ENCODE measurements at places on chromosomes 4 and X.

GRCh38 chr4:38669208-38669607 is 5.2 kb downstream of the KLF3 start:
- DNase-seq = no peak

GRCh38 chrX:120617996-120618630 is 11.7 kb downstream of the C1GALT1C1 start:
- DNase-seq = no peak

DNA sequence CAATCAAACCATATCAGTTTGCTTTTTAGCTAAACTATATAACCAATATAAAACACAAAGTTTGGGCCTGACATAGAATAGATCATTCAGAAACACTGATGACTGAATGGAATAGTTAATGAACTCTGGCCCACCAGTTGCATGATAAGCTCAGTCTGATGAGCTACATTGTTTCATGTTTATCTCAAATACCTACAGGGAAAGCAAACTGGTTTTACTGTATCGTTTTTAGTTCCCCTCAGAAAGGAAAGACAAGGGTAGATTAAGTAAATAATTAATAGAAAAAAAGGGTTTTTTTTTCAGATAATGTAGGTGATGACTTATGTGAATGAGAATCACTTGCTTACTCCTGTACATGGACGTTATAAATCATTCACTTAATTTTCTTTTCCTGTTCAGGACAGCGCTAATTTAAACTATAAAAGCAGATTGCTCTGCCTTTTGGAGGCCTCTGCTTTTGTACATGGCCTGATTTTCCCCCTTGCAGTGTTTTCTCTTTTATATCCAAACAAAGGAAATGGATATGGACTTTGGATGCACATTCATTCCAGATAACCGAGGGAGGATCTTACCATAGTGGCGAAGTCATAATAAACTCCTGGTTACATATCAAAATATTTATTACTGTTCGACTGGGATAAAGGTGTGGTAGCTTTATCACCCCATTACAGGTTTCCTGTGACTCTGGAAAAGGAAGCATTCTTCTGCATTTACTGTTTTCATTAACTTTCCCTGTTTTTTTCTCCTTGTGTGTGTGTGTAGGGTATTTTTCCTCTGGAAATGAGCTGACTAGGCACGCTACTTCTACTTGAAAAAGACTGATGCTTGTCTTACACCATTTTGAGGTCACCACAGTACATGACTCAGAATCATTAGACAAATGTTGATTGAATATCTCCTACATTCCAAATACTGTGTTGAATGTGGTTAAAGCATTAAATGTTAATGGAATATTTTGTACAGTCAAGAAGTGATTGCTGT is 373.1 kb upstream of the HS3ST1 start:
- no peak for DNase-seq

- no peak for DNase-seq
Measured at GRCh38 chrX:99750721-99751120, 659.4 kb downstream of the PCDH19 start.

GRCh38 chrX:136198010-136198409 is 50.7 kb downstream of the FHL1 start:
- DNase-seq = no peak

- DNase-seq = no peak
Measured at GRCh38 chrX:68431836-68432235, 1.5 kb downstream of the OPHN1 start.

- no peak for DNase-seq
Measured at GRCh38 chr4:156929386-156930105, 42.1 kb downstream of the PDGFC start.

DNA sequence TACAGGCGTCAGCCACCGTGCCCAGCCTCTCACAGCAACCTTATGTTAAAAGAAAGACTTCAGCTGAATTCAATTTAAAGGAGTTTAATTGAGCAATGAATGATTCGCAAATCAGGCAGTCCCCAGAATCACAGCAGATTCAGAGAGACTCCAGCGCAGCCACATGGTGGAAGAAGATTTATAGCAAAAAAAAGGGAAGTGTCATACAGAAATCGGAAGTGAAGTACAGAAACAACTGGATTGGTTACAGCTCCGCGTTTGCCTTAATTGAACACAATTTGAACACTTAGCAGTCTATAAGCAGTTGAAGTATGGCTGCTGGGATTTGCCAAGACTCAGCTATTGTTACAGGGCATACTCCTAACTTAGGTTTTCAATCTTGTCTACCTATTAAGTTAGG is 19.8 kb downstream of the CENPVL3 start:
- DNase-seq = no peak

DNA sequence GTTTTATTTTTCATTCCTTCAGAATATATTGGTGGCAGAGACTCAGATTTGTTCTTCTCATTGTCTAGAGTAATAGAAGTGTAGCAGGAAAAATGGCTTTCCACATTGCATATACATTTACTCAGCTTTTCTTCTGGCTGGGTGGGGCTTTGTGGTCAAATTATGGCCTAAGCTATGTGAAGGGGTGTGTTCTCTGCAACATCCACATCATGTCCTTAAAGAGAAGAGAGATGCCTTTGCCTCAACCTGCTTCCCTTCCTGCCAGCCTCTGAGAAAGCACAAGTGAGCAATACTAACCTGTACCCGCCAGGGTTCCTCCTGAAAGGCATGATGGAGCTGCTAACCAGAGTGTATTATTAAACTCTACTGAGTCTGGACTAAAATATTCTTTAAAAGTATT is 695.6 kb upstream of the FAM241A start:
- DNase-seq = no peak

- DNase-seq = no peak
Measured at GRCh38 chrX:107561468-107562215, 66.7 kb upstream of the PRPS1 start.

- DNase-seq = no peak
Measured at GRCh38 chr4:169142391-169142790, 128.4 kb downstream of the SH3RF1 start.

DNA sequence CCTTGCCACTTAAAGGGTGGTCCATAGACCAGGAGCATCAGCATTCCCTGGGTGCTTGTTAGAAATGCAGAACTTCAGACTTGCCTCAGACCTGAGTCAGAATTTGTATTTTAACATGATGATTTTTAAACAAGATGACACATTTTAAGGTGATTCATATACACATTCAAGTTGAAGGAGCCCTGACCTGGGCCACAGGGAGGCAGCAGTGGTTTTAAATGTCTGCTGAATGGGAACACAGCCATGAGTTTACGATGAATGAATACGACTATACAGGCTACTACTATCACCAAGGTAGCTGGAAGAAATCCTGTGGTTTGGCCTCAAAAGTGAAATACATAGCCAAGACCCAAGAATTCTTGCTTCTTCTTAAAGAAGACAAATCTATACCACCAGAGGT is 2.9 kb downstream of the HDAC8 start:
- no peak for DNase-seq

- no peak for DNase-seq
Measured at GRCh38 chr4:153181293-153181692, 22.9 kb upstream of the TRIM2 start.

DNA sequence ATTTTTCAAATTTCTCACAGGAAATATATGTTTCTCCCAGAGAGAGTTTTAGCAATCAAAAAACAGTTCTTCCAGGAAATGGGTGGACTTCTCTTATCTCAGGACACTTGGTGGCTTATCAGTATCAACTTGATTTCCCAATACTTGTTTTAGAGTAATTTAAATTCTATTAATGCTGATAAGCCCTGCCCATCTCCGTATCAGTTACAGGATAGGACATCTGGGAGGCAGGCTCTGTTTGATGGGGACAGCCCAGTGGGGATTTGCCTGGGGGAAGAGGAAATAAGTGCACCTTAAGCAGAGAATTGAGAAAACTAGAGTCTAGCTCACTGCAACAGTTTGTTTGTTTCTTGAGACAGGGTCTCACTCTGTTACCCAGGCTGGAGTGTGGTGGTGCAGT is 43.2 kb upstream of the PDGFRA start:
- no peak for DNase-seq

DNA sequence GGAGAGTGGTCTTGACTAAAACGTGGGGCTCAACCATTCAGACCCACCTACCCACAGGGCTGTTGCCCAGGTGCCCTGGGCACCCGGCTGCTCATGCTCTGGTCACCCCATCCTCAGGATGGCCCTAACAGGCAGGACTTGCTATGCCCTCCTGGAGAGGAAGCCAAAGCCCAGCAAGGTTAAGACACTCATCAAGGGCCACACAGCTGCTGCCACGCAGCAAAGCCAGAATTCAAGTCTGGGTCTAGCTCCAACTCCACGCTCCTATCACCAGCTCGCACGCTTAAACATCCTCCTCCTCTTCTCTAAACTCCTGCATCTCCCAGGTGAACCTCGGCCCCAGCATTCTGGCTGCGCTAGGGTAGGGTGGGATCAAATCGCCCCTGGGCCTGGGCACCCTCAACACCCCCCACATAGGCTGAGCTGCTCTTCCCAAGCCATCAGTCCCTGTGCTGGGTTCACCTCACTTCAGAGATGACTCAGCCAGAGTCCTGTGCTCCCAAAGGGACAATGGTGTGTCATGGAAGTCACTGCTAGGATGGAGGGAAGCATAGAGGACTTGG is 54.1 kb downstream of the PPP2R2C start:
- no peak for DNase-seq

GRCh38 chrX:63740382-63740781 is 44.6 kb downstream of the ARHGEF9 start:
- DNase-seq = no peak

- no peak for DNase-seq
Measured at GRCh38 chrX:103783971-103784370, 7.3 kb downstream of the PLP1 start.

DNA sequence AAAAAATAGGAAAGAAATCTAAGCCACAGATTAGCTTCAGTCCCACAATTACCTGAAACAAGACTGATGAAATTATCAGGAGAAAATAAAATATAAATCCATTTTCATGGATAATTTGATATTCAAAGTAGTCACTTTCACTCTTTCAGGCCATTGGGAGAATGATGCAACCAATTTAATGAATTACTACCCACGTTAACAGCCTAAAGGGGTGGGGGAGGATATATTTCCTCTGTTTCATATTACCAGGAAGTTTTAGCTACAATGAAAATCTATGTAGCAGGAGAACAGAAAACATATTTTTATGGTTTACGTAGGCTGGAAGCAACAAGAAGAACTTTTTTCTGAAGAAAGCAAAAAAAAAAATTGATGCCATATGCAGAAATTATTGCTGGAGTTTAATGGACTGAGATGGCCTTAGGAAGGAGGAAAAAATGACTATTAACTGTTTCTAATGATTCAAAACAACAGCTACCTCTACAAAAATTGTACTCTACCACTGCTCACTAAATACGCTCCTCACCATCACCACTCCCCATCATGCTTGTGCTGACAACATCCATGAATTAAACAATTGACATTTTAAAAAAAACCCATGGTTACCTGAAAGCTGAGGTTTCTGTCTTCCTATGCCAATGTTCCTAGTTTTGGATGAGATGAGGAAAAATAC is 100.9 kb downstream of the CXXC4 start:
- DNase-seq = no peak

GRCh38 chrX:45372151-45372550 is 171.5 kb upstream of the DIPK2B start:
- DNase-seq = no peak

DNA sequence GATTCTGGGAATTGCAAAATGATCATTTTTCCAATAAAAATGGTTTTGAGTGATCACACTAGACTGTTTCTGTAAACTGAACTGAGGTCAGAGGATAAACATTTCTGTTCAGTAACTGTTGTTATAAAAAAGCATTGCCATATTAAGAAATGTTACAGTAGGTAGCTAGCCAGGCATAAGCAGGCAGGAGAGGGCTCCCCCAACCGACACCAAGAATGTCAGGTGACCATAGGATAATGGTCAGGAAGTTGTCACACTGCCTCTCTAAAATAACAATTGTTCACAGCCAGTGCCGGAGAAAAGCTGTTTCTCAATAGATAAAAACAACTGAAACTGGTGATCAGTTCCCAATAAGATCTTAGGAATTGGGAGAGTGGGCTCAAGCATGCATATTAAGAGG is 306.2 kb upstream of the SLIT2 start:
- DNase-seq = no peak
